Stimulated activated memory B cell treated with anti-CD40 and anti-IgM and Interleukin-4, amounts not matched to agents 10 μg/mL and 1 μg/mL and 100 μg/mL, for 72 hours (primary cell): ENCODE measurements at places on chromosomes 1 and 21.

GRCh38 chr1:3483801-3484444 is 29.5 kb downstream of the ARHGEF16 start:
- no peak for ATAC-seq

- ATAC-seq = no peak
Measured at GRCh38 chr1:246450611-246451251, 56.3 kb downstream of the SMYD3 start.

GRCh38 chr1:16888860-16889816 is 6.6 kb upstream of the RNU1-2 start:
- peak; percentile 58 for ATAC-seq

GRCh38 chr1:168089326-168089978 is 47.3 kb downstream of the GPR161 start:
- no peak for ATAC-seq

GRCh38 chr1:197862221-197862620 is 40.2 kb upstream of the C1orf53 start:
- no peak for ATAC-seq

- no peak for ATAC-seq
Measured at GRCh38 chr1:152020849-152021248, 16.0 kb downstream of the S100A11 start.

DNA sequence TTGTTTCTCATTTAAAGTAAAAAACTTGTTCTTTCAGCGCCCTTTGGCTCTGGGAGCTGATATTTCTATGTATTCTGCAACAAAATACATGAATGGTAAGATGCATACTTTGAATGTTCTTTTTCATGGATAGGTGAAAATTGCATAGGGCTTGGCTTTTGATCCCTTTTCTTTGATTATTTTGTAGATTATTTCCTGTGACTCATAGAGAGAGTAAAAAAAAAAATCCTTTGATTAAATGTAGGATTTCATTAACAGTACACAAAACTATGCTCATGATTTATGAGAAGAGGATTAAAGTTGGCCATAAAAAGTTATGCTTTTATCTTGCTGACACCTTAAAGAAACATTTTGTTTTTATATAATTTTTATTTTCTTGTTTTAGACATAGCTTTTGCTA is 18.7 kb downstream of the CTH start:
- no peak for ATAC-seq

GRCh38 chr21:28615276-28615675 is 377.4 kb downstream of the LTN1 start:
- ATAC-seq = no peak

- no peak for ATAC-seq
Measured at GRCh38 chr1:229280037-229280828, 9.3 kb downstream of the RAB4A start.

DNA sequence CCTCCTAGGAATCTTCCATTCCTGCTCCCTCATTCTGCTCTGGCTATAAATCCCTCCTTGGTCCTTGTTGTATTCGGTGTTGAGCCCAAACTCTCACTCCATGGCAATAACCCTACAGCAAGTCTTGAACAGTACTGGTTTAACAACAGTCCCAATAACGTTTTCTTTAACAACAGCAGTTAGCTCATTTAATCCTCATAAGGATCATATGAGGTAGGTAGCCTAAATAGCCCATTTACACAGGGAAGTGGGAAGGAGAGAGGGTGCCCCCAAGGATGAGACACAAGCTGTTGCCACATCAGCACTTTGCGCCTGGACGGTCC is 444 bp upstream of the AGTRAP start:
- peak; percentile 17 for ATAC-seq

GRCh38 chr1:42144711-42145388 is 8.4 kb upstream of the GUCA2B start:
- ATAC-seq = no peak

DNA sequence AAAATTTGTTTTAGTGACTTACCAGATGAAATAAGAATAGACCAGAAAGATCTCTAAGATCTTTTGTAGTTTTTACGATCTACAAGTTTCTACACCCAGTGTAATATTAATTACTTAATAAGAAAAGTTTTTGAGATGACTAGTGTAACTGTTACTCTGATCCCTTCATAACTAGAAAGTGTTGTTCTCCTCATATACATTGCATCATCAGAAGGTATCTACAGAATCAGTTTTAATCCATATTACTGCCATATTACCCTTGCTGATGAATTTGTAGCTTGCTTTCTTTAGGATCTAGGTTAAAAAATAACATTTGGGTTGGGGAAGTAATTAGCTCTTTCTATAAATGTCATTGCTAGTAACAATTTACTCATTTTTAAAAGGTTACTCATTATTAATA is 72.5 kb downstream of the GPR161 start:
- ATAC-seq = no peak

DNA sequence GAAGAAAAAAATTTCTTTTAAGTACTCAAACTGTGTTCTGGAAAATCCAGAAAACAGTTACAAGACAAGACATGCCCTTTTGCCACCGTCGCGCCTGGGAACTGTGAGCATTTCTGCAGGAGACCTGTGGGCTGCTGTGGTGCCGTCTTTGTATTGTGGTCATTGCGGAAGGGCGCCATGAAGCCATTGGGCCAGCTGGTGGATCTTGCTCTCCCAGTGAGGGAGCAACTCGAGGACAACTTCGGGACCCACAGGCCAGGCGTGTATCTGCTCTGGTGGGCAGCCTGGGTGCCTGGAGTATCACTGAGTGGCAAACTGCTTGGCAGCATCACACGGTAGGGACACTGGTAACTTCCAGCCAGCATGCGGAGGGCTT is 3.8 kb upstream of the THEMIS2 start:
- no peak for ATAC-seq

DNA sequence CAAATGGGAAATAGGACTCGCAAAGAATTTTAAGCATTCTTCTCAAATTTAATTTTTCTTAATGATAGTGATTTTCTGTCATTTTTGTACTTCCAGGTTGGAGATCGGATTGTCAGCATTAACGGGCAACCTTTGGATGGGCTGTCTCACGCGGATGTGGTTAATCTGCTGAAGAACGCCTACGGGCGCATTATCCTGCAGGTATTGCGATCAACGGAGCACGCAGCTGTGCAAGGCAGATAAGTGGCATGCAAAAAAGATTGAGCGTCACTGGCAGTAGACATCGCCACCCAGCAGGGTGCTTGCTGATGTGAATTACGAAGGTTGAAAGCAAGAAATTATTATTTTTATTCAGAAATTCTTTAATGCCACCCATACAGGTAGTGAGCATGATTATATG is 65.9 kb upstream of the L1TD1 start:
- ATAC-seq = no peak

DNA sequence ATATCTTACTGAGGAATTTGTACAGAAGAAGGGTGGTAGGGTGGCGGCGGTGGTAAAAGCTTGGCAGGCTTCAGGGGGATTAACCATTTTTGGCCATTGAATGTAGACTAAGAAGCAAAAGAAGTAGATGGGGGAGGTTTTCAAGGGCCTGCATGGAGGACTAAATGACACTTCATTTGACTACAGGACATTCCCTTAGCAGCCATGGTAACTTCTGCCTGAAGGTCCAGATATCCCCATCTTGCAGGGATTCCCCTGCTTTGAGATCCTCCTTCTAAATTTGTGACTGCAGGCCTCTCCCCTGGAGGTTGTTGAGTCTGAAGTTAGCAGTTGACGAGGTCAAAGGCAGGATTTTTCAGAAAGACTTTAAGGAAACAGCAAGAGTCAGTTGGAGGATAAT is 4.8 kb downstream of the VASH2 start:
- ATAC-seq = peak; percentile 36

DNA sequence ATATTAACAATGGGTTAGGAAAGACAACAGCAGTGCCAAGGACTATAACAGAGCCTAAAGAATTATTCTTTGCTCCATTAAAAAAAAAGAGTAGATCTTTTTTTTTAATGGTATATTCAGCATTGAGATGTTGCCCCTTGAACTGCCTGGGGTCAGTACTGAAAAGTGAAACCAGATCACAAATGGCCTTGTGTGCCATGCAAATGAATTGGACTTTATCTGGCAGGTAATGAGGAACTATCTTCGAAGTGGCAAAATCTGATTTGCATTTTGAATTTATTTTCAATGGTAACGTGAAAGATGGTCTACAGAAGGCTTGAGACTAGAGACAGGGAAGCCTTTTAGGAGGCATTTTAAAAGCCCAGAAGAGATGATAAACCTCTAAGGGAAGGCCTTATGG is 21.4 kb upstream of the PKN2 start:
- ATAC-seq = no peak

DNA sequence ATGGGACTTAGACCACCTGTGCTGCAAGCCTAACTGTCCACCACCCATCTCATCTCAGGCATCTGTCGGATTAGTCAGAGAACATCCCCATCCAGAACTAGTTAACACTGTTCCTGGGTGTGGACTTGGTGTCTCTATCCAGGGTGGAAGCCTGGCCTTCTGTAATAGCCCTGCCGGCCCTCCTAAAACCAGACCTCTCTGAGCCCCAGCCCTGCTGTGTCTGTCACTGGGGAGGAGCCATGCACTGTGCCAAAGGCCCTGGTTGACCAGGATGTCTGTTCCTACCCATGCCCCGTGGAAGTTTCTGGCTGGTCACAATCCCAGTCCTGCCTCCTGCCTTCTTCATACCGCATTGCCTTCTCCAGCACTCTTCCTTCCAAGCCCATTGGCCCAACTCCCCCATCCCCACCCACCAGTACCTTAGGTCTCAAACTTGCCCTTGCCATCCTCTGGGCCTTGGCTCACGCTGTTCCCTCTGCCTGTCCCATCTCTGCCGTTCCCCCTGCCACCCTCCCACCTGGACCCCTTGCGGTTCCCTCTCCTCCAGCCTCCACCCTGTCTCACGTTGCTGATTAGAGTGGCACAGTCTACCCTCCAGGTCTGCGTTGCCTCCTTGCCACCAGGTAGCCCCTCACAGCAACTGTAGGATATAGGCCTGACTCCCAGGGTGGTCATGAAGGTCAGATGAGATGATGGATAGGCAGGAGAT is 105.6 kb downstream of the EPHB2 start:
- ATAC-seq = no peak

GRCh38 chr1:245317217-245317616 is 162.4 kb downstream of the KIF26B start:
- no peak for ATAC-seq

DNA sequence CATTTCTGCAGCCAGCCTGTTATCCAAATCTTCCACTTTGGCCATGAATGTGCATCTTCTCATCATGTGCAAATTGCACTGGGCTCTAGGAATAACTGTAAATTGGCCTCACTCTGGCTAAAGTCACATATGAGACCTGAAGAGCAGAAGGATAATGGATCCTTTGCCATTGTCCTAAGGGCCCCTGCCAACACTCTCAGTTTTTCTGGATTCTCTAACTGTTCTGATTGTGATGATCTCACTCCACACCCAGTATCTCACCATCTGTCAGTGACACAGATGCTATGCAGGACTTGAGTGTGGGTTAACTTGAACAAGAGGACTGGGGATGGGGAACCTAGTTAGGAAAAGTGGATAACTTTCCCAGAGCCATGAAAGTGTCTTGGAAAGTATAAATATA is 8.5 kb upstream of the FYB2 start:
- no peak for ATAC-seq

DNA sequence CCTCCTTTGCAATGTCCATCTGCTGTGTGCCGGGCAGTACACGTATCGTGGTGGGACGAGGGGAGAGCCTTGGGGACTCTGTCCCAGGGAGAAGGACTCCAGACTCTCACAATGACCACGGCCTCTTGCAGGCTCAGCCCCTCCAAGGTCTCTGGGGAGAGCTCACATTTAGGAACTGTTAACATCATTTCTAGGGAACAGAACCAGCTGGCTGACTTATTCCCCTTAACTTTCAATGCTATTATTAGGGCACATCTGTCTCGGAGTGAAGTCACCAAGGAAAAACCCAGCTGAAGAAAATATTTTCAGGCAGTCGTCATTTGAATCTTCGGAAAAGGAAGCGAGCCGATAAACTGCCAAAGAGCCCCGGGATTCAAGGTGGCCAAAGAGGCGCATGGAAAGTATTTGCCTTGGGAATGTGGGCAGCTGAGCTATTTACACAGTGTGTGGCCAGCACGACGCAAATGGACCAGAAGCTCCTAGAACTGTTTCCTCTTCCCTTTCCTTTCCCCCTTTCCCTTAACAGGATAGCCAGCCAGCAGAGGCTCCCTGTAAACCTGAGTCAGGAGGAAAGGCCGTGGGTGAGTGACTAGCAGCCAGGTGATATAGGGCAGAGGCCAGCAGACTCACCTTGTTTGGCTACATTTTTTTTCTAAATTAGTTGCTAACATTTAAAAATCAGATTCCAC is 74.5 kb downstream of the ITPKB start:
- ATAC-seq = no peak

GRCh38 chr1:43009274-43009673 is 50.6 kb upstream of the SLC2A1 start:
- no peak for ATAC-seq

- ATAC-seq = peak; percentile 44
Measured at GRCh38 chr1:200150721-200151120, 123.2 kb downstream of the NR5A2 start.

DNA sequence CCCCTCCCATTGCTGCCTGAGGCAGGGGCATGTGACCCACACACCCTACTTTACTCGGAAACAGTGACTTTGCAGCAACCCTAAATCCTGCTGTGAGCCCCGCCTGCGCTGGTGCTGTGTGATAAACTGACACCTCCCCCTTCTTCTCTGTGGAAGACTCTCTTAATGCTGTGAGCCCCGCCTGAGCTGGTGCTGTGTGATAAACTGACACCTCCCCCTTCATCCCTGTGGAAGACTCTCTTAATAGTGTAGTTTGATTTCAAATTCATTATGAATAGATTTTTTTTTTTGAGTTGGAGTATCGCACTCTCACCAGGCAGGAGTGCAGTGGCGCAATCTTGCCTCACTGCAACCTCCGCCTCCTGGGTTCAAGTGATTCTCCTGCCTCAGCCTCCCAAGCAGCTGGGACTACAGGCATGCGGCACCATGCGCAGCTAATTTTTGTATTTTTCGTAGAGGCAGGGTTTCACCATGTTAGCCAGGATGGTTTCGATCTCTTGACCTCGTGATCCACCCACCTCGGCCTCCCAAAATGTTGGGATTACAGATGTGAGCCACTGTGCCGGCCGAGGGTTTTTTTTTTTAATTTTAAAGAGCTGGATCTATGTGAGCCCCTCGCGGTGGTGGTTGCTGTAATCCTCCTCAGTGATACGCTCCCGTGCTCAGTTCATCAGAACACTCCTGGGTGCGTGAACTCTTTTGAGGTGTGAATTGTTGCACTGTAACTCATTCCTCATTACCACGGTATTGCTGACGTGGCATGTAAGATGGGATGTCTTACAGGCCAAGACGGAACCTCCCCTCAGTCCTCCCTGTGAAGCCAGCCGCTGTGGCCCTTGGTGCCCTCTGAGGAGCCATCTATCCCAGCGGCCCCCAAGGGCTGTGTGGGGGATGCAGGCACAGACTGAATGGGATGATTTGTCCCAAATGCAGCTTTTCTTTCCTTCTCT is 60.3 kb downstream of the GALNT2 start:
- ATAC-seq = no peak

DNA sequence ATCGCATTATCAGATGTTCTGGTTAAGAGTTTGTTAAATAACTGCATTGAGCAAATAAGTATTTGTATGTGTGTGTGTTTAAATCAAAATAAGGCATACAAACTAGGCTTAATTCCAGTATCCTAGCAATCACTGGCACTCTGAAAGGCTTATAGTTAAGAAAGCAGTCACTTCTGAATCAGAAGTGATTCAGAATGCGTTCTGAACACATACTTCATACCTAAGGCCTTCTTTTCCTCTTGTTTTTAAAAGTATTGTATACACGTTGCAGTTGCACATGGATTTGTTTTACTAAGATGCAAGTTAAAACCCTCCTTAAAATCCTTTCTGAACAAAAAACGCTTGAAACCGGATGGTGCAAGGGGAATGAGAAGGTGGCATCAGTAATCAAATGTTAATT is 238.4 kb upstream of the DMRTA2 start:
- no peak for ATAC-seq
